Kasumi-1 (cell line): ENCODE measurements at places on chromosomes 11 and 22.

GRCh38 chr11:11022125-11022730, 164.4 kb upstream of the ZBED5 start:
- peak; percentile 65 for DNase-seq

- peak; percentile 69 for DNase-seq
Observed at GRCh38 chr11:75280227-75280701, 39.7 kb downstream of the TPBGL start.

- DNase-seq, result no peak
Observed at GRCh38 chr11:113505541-113506375, 30.6 kb upstream of the DRD2 start.

DNA sequence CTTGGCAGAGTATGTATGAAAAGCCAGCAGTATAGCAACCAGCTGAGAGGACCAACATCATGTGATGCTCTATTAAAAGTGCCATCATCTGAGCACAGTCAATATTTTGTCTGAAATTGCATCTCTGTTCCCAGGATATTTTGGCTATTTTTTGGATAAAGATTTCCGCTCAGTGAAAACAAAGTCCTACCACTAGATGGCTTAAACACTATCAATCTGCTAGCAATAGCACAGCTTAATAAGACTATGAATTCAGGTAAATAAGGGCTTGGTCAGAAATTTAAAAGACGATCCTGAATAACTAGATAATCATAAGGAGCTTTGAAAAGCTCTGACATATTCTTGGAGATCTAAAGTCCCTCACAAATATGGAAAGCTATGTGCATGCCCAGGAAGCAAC, 74.4 kb downstream of the MS4A13 start:
- DNase-seq, result peak; percentile 21

GRCh38 chr11:62958547-62959421, 26.0 kb downstream of the SLC22A6 start:
- no peak for DNase-seq

GRCh38 chr11:36376009-36376887, 80.2 kb downstream of the PRR5L start:
- DNase-seq, result peak; percentile 47

- DNase-seq, result peak; percentile 25
Observed at GRCh38 chr11:34451053-34451452, 12.3 kb downstream of the CAT start.

GRCh38 chr11:71071736-71072509, 180.5 kb downstream of the SHANK2 start:
- DNase-seq, result no peak

GRCh38 chr11:33063326-33063881, 24.0 kb downstream of the TCP11L1 start:
- DNase-seq, result peak; percentile 72
